ENCODE measurements at places on chromosomes 2 and 18. TPM values are rescaled to one million over a fixed set of nuclear protein-coding genes. Genes with fewer than 3 reads are reported as not detected.

The DYSF gene
- 0.61 TPM for total RNA-seq

The KCNG2 gene
- total RNA-seq = not detected

The HRH4 gene
- total RNA-seq = not detected

The ANKRD62 gene
- total RNA-seq = not detected

The MYCN gene
- not detected for total RNA-seq

The WNT6 gene
- total RNA-seq = 0.08 TPM

The DLX1 gene
- total RNA-seq = 3.2 TPM

The ZC3H6 gene
- total RNA-seq = 0.29 TPM

The KLHL41 gene
- 0.15 TPM for total RNA-seq

The FAM237A gene
- total RNA-seq = not detected

The DSG4 gene
- not detected for total RNA-seq

The HOXD12 gene
- total RNA-seq = not detected

The AGXT gene
- total RNA-seq = not detected

The VAMP5 gene
- 0.31 TPM for total RNA-seq

The GPBAR1 gene
- 0.12 TPM for total RNA-seq

The B3GNT7 gene
- 2.8 TPM for total RNA-seq

The TSHZ1 gene
- 5.0 TPM for total RNA-seq

The SYT4 gene
- not detected for total RNA-seq

The FRZB gene
- 0.06 TPM for total RNA-seq

The MAPRE3 gene
- 11.4 TPM for total RNA-seq

The ABCG5 gene
- total RNA-seq = not detected

The POMC gene
- total RNA-seq = not detected

The CD302 gene
- total RNA-seq = 2.5 TPM

The LYPD1 gene
- total RNA-seq = 12.0 TPM

The ERFE gene
- total RNA-seq = 9.1 TPM

The SERPINB12 gene
- total RNA-seq = not detected

The PMAIP1 gene
- 12.9 TPM for total RNA-seq

The ANKRD30BL gene
- total RNA-seq = not detected

The GPR17 gene
- 0.19 TPM for total RNA-seq

The PRKAG3 gene
- not detected for total RNA-seq

The CRYBA2 gene
- not detected for total RNA-seq

The CERKL gene
- 0.24 TPM for total RNA-seq

The PLA2R1 gene
- 2.7 TPM for total RNA-seq

The TNP1 gene
- not detected for total RNA-seq

The TMEM87B gene
- total RNA-seq = 16.8 TPM

The ASXL2 gene
- 12.7 TPM for total RNA-seq

The BCL11A gene
- not detected for total RNA-seq

The CELF4 gene
- total RNA-seq = not detected

The DBI gene
- 570 TPM for total RNA-seq

The CNGA3 gene
- total RNA-seq = not detected

The KHK gene
- 7.5 TPM for total RNA-seq

The IL36G gene
- not detected for total RNA-seq

The MALL gene
- total RNA-seq = 131 TPM

The MYL12B gene
- 385 TPM for total RNA-seq

The ALPP gene
- total RNA-seq = 2.7 TPM
